CD4-positive, CD25-positive, alpha-beta regulatory T cell (primary cell): ENCODE measurements at places on chromosomes 1 and 21. TPM values are rescaled to one million over a fixed set of nuclear protein-coding genes. Genes with fewer than 3 reads are reported as not detected.

Gene ITLN2
- not detected for total RNA-seq

Gene RHOU
- 1.6 TPM for total RNA-seq

Gene PPIAL4G
- 0.20 TPM for total RNA-seq

Gene HUNK
- not detected for total RNA-seq

Gene TESK2
- total RNA-seq, result 5.3 TPM

Gene RNF11
- 66.5 TPM for total RNA-seq

Gene KDM5B
- 77.7 TPM for total RNA-seq

Gene GBP1
- total RNA-seq, result 87.1 TPM

Gene SLC9C2
- total RNA-seq, result not detected
